ENCODE measurements at places on chromosomes 6 and 20.

- DNase-seq, result no peak
Measured at GRCh38 chr6:152329638-152330448, 307.3 kb downstream of the SYNE1 start.

GRCh38 chr6:16108921-16109658, 19.8 kb upstream of the MYLIP start:
- DNase-seq, result peak; percentile 58

DNA sequence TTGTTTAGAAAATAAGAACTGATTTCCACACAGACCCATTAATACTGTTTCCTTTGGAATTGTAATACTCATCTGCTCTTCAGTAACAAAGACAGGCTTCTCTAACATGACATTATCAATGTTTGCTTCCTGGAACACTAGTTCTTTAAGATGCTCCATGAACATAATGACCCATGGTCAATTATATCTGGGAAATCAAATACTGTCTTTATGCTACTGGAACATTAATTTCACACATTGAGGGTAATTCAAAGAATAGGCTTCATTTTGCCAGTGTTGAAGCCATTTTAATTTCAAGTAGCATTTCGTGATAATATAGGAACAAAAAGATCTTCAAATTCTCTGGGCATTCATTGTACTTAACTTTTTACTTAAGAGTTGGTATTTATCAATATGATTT, 80.9 kb downstream of the OPN5 start:
- no peak for DNase-seq

DNA sequence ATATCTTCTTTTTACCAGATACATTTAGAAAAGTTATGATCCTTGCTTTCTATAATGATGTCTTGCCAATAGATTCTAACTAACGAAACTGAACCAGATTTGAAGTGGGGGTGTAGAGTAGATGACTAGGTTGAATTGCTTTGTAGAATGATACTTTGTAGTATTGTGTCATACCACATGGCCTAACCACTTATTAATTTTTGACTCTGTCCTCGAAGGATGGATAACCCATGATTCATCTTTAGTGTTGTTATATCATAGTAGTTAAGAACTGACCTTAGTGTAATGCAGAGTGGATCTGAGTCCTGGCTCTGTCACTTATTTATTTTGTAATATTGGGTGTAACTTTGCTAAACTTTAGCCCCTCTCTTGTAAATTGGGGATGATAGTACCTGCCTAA, 4.5 kb downstream of the PHF3 start:
- DNase-seq, result no peak

DNA sequence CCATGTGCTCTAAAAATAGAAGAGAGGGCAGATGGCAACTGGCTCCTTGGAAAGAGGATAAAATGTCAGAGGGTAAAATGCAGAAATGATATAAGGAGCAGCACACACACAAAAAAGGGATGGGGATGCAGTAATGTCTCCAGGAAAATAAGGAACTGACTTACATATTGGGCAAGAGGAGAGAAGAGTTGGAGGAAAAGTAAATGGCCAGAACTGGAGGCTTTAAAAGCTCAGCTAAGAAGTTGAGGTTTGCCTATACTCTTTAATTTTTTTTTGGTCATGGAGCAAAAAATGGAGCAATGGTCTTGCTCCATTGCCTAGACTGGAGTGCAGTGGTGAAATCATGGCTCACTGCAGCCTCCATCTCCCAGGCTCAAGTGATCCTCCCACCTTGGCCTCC, 93.7 kb downstream of the SULF2 start:
- no peak for DNase-seq

DNA sequence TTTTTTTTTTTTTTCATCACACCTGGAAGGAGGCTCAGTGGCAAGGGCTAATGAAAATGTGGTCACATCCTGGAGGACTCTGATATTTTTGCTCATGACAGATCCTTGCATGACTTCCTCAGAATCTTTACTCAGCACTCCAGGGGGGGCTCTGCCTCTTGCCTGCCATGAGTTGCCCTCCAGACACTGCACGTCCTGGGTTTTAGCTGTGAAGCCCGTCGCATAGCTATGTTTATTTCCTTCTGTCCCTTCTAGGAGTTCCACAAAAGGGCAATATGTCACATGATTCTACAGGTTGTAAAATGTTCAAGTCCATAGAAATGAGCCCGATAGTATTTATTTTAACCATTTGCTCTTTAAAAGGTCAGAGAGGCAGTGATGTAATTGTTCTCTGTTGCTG, 18.2 kb downstream of the MAS1 start:
- no peak for DNase-seq

- DNase-seq, result no peak
Measured at GRCh38 chr6:166736634-166737033, 109.6 kb upstream of the RPS6KA2 start.

DNA sequence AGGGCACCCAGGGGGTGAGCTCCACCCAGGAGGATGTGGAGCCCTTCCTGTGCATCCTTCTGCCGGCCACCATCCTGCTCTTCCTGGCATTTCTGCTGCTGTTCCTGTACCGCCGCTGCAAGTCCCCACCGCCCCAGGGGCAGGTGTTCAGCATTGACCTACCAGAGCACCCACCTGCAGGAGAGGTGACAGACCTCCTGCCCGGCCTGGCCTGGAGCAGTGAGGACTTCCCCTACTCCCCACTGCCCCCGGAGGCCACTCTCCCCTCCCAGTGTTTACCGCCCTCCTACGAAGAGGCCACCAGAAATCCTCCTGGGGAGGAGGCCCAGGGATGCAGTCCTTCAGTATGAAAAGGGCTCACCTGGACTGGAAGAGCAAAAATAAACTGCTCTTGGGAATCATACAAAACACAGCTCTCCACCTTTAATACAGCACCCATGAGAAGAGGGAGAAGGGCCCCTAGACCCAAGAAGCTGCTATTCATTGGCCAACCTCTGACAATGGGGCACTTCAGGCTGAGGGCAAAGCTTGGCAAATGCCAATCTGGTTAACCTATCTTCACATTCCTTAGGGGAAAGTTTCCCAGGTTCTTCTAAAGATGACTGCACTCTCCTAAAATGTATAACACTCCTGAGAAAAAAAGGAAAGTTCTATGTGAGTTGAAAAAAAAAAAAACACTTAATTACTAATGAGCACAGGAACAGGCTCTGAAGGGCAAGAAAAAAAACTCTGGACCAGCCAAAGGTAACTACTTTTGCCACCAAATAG, 5.0 kb downstream of the SMIM28 start:
- DNase-seq, result no peak

GRCh38 chr6:150118203-150118602, 24.6 kb upstream of the PPP1R14C start:
- DNase-seq, result no peak

DNA sequence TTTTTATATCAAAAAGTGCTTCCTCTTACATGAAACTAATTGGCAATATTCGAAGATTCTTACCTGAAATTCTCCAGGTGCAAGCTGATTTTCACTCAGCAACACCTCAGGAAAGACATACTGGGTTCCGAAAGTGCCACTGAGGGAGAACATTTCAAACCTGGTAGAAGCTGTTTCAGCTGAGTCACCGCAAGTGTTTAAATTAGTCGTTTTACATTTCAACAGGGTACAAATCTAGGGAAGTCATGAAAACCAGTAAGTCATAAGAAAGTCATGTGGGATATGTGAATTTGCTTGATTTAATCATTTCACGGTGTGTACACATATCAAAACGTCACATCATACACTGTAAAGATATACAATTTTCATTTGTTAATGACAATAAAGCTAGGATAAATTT, 25.3 kb upstream of the TAAR1 start:
- DNase-seq, result no peak
